ENCODE measurements at places on chromosomes 3 and 15.
A peak's percentile ranks its signal among the peaks of the same experiment; 100 is the strongest.

DNA sequence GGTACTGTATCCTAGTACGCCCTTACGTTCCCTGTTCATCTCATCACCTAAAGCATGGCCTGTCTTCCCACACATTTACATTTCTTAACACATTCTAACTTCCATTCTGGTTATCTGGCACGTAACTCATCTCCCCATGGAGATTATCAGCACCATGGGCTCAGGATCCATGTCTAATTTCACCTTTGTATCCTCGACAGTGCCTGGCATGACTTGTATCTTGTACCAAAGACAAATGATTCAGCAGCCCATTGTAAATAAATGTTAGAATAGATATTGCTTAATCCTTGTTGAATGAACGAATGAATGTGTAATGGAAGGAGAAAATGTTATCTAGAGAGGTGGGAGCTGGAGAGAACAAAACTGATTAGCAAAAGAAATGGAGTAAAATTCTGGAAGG, 69.7 kb upstream of the TPM1 start:
- no peak for DNase-seq

DNA sequence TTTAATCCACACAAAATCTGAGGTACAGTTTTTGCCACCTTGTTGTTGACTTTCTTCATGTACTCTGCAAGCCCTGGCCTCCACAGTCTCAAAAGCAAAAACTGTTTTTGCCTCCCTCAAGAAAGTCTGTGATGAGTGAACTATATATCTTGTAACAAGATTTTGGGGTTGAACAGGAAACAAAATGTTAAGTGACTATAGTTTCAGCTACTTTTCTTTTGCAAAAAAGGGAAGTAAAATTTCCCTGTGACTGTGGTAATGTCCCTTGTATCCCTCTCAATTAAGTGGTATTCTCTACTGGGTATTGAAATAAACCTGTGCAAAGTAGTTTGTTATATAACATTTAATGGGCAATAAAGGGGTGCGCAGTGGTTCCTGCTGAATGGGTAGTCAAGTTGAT, 21.3 kb upstream of the SCAANT1 start:
- DNase-seq = no peak

DNA sequence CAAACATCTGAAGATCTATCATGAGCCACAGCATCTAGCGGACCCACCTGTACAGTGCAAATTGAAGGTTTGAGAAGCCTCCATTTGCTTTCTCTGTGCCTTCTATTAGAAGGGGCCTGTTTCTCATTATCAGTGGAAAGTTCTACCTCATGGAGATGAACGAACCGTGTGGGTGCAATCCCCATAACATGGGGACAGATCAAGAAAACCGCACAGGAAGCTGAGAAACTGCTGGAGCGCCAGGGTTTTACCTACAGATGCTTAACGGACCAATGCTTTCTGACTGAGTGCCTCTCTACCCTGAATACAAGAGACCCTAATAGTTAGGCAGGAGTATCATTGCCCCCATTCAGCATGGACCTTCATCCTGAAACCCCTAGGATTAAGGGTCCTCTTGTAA, 53.5 kb downstream of the CYP19A1 start:
- DNase-seq = no peak

- DNase-seq = no peak
Measured at GRCh38 chr3:40975711-40976121, 223.6 kb upstream of the CTNNB1 start.

DNA sequence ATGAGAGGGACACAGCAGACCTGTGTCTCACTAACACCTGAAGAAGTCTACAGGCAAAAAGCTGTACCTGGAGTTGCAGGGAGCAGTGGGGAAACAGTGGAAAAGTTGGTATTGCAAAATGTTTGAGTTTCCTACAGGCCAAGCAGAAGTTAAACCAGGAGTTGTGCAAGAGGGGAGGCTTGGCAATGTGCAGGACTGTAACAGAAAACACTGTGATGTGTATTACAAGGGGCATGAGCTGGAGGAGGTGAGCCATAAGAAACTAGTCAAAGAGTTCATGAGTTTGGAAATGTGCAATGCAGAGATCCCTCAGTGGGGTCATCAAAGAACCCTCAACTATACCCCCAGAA, 47.1 kb upstream of the SERPINI2 start:
- DNase-seq = no peak

DNA sequence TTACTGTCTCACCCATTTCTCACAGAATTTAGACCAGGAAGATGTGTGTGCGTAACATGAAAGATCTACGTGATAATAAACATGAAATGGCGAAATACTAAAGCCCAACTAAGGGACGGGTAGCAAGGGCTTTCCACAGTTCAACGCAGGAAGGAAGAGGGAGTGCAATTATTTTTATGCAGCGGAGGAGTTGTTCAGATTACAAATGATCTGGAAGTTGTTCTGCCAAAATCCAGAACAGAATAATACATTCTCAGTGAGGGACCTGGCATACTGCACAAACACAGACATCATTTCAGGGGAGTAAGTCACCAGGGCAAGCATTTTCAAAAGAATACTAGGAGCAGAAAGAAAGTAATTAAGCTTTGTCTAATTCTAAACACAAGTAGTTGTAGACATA, 133.6 kb upstream of the RAP2B start:
- DNase-seq = no peak

DNA sequence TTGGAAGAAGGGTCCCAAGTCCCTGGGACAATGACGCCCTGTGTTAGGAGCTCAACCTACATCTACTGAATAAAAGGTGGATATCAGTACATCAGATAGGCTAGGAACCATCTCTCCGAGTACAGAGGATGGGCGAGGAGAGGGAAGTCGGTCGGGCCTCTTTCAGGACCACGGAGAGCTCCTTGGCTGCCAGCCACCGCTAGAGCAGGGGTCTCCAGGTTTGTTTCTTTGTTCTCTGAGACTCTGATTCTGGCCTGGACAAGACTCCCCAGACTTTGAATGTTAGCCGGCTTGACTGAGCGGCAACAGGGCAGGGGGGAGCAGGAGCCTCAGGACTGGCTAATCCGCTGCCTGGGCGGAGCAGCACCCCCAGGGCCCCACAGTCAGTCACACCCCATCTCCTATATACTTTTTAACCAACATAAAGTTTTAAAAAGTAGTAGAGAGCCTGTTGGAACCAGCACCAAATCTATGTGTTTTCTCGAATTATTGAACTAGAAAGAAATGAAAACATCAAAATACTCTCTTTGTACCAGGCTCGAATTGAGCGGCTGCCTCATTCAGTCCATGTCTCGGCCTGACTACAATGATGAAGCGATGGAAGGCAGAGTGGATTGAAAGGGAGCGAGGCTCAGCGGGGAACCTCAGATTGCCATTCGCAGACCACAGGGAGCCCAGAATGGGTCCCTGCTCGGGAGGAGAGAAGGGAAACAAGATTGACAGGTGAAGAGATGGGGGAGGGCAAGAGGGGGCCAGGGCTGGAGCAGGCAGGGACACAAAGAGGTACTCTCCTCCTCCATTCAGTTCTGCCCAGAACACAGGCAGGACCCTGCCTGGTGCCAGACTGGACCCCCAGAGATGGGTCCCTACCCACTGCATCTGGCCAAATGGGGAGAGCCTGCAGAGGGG, 131.6 kb downstream of the TPRA1 start:
- no peak for DNase-seq

- no peak for DNase-seq
Measured at GRCh38 chr3:150396491-150396890, 11.6 kb upstream of the TSC22D2 start.

DNA sequence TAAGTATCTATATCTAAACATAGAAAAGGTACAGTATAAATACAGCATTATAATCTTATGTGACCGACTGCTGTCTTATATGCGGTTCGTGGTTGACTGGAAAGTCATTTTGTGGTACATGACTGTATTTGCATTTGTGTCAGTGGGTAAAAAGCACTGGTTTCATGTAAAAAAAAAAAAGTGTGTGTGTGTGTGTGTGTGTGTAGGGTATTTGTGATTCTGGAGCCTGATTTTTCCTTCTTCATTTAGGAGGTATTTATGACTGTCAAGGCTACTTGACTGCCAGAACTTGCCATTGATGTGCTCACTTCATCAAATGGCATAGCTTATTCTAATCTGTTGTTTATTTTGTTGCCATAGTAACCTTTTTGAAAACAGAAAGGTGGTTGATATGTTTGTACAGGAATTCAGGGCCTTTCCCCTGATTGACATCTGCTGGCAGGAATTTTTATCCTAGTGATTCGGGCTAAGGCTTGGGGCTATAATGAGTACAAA, 63.2 kb downstream of the AKAP13 start:
- DNase-seq = peak; percentile 47

DNA sequence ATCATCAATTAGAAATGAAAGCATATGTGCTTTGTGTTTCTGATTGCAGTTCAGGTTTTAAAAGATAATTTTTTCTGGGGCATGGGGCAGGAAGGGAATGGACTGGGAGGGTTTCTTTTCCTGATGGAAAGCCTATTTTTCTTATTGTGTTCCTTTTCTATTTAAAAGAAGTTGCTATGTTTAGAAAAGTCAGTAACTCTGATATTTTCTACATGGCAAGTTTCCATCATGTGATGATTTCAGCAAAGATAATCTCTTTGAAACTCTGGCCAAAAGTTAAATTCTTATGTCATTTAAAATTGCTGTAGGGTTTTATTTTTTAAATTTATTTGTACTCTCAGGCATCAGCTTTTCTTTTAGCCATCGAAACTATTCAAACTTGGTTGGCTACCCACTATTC, 601.2 kb downstream of the FOXP1 start:
- DNase-seq = no peak

- DNase-seq = no peak
Measured at GRCh38 chr15:100078511-100079220, 263.1 kb downstream of the ADAMTS17 start.

- peak; percentile 6 for DNase-seq
Measured at GRCh38 chr3:18847583-18848197, 300.6 kb upstream of the KCNH8 start.

DNA sequence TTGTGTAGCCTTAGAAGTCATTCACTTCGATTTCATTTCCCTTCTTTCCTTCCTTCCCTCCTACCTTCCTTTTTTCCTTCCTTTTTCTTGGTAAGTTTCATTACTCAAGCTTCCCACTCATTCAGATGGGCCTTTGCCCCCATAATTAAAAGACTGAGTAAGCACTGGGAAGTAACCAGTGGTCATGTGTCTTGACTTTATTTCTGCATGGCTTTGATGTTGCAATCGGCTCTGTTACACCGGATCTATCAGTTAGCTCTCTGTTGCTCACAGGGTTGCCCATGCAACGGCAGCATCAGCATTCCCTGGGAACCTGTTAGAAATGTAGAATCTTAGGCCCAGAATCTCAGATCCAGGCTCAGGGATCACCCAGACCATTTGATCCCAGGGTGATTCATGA, 25.6 kb upstream of the LARS2 start:
- DNase-seq = no peak

DNA sequence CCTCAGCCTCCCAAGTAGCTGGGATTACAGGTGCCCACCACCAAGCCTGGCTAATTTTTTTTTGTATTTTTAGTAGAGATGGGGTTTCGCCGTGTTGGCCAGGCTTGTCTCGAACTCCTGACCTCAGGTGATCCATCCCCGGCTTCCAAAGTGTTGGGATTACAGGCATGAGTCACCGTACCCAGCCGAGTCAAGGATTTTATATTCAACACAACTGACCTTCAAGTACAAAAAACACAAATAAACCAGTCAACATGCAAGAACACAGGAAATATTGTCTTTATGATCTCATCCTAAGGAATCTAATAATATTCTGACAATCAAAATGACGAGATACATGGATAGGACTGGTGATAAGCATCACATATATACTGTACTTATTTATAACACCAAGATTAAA, 37.9 kb downstream of the TJP1 start:
- peak; percentile 21 for DNase-seq

- no peak for DNase-seq
Measured at GRCh38 chr3:187838016-187838540, 92.8 kb upstream of the BCL6 start.

GRCh38 chr3:152096280-152096906, 172.3 kb upstream of the MBNL1 start:
- DNase-seq = no peak

DNA sequence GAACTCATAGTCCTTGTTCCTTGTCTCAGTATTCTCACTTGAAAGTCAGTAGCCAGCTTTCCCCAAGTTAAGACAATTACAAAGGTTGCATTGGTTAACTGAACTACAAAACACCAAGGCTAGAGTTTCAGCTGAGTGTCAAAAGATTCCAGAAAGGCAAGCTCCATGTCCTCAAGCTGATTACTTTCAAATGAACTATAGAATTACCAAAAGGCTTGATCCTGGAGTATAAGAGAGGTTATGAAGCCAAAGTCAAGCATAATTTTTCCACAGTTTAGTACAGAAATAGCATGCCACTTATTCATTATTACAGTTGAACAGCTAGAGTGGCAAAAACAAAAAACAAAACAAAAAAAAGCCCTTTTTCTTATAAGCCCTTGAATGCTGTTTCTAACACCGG, 51.9 kb downstream of the ZBTB20 start:
- DNase-seq = no peak

DNA sequence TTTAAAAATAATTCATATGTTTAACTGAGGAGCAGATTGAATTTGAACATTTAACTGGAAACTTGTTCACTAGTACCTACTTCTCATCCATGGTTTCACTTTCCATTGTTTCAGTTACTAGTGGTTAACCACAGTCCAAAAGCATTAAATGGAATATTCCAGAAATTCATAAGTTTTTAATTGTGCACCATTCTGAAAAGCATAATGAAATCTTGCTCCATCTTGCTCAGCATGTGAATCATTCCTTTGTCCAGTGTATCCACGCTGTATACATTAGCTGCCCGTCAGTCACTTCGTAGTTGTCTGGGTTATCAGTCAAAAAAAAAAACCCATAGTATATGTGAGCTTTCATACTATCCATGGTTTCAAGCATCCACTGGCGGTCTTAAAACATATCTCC, 217.6 kb downstream of the TPRG1 start:
- DNase-seq = no peak

GRCh38 chr3:60803216-60804173, 447.8 kb downstream of the FHIT start:
- DNase-seq = no peak

DNA sequence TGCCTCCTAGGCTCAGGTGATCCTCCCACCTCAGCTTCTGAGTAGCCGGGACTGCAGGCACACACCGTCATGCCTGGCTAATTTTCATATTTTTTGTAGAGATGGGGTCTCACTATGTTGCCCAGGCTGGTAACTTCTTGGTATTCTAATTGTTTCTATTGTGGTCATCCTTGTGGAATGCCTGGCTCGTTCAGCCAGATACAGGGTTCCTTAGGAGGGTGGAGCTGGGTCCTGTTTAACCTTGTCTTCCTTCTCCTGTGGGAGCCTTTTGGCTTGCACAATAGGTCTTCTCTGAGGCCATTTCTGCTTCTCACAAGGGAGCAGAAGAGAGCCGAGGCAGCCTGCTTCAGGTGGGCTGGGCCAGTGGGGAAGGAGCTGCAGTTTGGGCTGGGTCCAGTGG, 15.7 kb downstream of the PLEKHO2 start:
- no peak for DNase-seq
